Fibroblast of skin of left quadriceps (primary cell): ENCODE measurements at places on chromosomes 6 and 20.

GRCh38 chr20:61848851-61849250 is 216.8 kb downstream of the TAF4 start:
- no peak for DNase-seq

DNA sequence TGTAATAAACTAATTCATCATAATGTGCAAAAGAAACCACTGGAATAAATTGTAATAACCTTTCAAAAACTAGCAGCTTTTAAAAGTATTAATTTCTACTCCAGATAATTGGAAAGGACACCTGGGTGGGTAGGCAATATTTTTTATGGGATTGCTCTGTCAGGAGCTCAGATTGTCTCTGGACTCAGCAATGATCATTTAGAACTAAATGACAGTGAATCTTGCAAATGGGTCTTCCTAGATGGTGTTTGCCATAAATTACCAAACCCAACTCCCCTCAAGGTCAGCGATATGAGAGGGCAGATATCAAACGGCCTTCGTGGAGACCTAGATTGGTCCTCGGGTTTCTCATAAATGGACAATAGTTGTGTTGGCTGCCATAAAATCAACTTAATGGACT is 181.9 kb downstream of the HS3ST5 start:
- DNase-seq, result no peak

- DNase-seq, result no peak
Observed at GRCh38 chr20:33110147-33110825, 30.8 kb downstream of the BPIFB4 start.

DNA sequence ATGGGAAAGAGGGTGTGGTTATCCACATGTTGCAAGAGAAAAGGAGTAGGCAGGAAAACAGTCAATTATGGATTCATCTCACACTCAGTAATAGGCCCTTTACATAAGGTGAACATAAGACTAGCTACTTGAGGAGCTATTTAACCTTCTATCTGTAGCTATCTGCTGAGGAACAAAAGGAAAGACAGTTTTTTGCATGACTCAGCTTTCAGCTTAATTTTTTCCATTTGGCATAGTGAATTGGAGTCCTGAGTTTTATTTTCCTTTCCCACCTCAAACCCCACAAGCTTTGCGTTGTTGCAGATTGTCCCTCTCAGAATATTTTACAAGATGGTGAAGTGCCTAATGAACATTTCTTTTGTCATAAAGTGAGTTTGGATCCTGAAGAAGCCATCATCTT is 32.4 kb downstream of the UBD start:
- no peak for DNase-seq

GRCh38 chr6:52504782-52505136 is 72.1 kb downstream of the TRAM2 start:
- no peak for DNase-seq

DNA sequence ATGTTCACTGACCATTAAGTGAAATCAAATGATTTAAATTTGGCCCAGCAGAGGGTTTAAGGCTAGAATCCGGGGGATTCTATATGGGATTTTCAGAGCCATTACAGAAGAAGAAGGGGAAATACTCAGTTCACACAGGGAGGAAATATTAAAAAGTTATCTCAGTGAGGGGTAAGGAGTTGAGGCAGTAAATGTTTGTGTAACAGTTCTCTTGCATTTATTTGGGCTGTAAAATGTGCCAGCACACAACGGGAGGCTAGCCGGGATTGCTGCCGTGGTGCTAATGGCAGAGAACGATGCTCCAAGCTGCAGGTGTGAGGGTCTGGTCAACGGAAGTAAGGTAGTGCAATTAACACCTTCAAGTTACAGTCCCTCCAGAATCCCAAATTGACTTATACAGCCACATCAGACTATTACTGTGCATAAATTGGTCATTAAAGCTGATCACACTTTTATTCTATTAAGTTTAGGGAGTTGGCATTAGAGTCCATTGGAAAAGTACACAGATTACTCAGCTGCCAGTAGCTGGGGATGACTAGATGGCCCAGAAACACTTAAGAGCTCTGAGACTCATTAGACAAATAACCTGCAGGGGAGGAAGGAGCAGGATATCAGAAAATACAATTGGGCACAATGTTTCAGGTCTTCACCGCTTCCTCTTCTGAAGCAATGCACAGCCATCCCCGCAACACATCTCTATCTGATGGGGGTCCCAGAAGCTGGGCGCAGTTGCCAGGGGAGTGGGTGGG is 31.3 kb downstream of the PPP1R3G start:
- no peak for DNase-seq

- DNase-seq, result no peak
Observed at GRCh38 chr20:6942266-6942665, 174.8 kb downstream of the BMP2 start.

DNA sequence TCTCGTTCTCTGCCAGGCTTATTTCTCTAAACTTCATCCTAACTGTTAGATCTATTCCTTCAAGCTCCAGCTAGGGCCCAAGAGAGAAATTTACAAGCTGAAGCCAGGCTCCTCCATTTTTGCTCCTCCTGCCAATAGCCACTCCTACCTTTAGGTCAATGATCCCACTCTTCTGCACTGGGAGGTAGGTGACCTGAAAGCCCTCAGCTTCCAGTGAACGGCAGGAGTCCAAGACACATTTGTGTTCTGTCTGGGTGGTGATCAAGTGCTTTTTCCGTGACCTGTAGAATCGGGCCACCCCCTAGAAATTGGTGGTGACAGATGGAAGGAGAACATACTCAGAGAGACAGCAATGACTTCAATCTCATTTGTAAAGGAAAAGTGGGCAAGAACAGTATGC is 8.9 kb downstream of the NFS1 start:
- no peak for DNase-seq

DNA sequence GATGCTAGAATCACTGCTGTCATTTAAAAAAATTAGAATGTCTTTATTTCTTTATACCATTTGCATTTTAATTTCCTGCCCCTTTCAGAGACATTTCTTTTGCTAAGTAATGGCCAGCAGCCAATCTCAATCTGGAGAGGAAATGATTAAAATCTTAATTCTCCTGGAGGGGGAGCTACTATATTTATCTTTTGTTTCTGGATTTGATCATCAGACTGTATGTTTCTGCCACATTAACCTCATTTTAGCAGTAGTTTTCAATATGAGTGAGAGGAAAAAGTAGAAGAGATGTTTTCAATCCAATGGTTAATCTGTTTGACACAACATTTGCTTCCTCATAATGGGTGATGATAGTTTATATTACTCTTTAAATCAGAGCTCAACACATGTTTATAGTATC is 138.0 kb downstream of the FUT9 start:
- DNase-seq, result no peak

GRCh38 chr6:83071023-83071422 is 3.6 kb downstream of the DOP1A start:
- DNase-seq, result no peak

DNA sequence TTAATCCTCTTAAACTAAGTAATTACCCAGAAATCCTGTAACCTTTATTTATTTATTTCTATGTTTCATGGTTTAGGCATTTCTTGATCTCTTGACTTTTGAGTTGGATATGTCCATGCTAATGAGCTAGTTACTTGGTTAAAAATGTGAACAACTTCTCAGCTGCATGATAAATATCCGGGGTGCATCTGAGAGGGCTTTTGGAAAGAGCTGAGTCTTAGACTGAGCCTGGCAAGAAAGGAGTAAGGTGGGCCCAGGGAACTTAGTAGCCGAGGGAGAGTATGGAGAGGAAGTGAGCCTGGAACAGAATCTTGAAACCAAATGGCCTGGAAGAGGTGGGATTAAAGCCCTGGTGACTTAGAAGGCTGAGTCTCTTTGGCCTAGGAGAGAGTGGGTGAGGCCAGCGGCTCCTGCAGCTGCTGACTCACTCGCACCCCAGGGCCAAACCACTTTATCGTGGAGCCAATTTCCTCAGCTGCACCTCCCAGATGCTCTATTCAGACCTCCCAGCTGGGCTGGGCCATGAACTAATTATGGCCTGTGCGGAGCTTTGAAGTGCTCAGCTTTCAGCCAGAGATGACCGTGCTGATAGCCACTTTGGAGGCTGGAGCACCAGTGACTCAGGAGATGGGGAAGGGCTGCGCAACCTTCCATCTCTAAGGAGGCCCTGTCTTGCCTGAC is 19.1 kb downstream of the TGM3 start:
- DNase-seq, result peak; percentile 52

- no peak for DNase-seq
Observed at GRCh38 chr6:3259491-3259958, 778 bp downstream of the PSMG4 start.

- DNase-seq, result no peak
Observed at GRCh38 chr6:139308936-139309603, 17.3 kb upstream of the TXLNB start.

DNA sequence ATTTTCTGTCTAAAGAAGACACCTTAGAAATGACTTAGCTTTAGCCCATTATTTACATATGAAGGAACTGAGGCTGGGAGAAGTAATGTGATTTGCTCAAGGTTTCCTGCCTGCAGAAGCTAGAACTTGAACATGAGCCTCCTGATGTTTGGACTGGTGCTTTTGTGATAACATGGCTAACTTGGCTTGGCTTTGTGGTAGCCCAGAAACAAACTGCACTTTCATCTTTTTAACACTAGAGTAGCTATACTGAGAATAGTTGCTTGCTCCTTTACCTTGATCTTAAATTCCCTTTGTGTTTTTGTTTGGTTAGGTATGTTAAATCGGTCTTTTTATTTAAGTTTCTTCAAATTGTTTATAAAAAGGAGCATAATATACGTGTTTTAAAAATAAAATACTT is 163.5 kb upstream of the MANEA start:
- no peak for DNase-seq

- no peak for DNase-seq
Observed at GRCh38 chr6:19394051-19394450, 443.1 kb upstream of the ID4 start.

GRCh38 chr6:67679566-67680296 is 955.4 kb upstream of the ADGRB3 start:
- DNase-seq, result no peak

GRCh38 chr6:106568530-106568929 is 60.8 kb downstream of the RTN4IP1 start:
- DNase-seq, result no peak

GRCh38 chr6:169701311-169701953 is 397 bp downstream of the WDR27 start:
- DNase-seq, result no peak

DNA sequence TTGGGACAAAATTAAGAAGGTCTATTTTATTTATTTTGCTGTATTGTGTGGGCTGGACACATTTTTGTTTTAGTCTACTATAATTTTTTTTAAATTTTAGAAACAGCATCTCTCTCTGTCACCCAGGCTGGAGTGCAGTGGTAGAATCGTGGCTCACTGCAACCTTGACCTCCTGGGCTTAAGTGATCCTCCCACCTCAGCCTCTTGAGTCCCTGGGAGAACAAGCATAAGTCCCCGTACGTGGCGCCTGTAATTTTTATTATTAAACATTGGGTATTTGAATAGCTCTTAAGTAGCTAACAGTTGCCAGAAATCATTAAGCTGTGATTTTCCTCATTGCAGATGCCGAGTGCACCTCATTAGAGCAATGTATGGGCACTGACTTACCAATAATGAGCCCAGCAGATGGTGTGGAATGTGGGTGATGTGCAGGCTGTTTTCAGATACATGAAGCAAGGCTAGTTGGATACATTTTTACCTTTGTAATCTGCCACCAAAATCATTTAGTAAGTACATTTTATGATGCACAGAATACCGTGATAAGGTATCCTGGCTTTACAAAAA is 10.3 kb upstream of the MAS1 start:
- DNase-seq, result no peak

- no peak for DNase-seq
Observed at GRCh38 chr6:25239498-25239897, 39.7 kb upstream of the CARMIL1 start.

- no peak for DNase-seq
Observed at GRCh38 chr20:40955326-40955725, 73.3 kb upstream of the TOP1 start.

DNA sequence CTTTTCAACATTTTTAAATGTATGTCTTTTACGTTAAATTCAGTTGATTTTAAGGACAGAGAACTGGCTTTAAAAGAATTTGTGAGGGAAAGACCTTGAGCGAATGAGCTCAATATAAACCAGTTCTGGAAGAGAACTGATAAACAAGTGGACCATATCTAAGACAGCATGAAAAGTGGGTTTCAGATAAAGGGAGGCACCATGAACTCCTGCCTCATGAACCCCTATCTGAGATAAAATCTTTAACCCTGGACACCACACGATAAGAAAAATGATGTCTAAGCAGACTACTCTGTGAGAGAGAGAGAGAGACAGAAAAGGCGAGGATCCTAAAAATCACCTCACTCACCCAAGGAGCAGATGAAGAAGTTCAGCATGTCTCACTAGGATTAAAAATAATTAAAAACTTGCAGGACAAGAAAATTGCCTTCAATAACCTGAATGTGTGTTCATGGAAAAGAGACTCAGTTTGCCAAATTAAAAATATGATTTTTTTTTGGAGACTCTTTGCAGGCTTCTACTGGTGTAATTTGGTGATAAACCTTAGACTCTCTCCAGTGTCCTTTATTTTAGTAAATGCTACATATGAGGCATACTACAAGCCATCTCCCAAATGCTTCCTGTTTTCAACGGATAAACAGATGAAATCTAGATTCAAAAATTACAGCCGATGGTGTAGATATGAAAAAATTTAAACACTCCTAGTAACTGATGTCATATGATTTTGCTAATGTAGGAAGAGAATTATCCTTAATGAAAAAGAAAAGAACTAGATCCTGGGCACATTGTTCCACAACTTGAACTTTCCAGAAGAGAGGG is 299.5 kb downstream of the ADGB start:
- DNase-seq, result no peak

DNA sequence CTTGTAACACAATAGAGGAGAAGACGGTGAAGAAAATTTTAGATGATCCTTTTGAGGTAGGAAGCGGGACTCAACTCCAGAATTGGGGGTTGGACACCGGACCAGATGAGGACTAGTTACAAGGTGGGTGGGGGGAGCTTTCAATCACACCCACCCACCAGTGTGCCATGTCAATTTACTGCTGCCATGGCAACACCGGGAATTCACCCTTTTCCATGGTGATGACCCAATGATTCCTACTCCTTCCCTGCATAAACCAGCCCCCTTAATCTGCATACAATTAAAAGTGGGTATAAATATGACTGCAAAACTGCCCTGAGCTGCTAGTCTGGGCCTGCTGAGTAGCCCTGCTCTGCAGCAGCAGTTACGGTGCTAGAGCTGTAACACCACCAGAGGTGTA is 14.7 kb downstream of the RAD21L1 start:
- no peak for DNase-seq

DNA sequence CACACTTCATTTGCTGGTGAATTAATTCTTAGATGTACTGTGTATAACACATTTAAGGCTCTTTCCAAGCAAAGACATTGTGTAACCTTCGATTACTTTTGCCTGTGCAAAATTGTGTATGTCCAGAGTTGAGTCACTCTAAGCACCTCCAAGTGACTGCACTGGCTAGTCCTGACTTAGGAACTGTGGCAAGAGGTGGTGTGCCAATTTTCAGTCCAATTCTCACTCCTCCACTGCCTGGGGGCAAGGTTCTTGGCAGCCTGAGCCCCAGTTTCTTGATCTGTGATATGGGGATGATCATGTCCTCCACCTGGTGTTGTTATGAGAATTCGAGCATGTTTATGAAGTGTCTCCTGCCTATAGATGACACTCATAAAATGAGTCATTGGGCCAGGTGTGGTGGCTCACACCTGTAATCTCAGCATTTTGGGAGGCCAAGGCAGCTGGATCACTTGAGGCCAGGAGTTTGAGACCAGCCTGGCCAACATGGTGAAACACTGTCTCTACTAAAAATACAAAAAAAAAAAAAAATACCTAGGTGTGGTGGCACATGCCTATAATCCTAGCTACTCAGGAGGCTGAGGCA is 105.3 kb upstream of the CDYL start:
- DNase-seq, result no peak
